GM12864 (cell line): ENCODE measurements at places on chromosomes 6 and 20.

DNA sequence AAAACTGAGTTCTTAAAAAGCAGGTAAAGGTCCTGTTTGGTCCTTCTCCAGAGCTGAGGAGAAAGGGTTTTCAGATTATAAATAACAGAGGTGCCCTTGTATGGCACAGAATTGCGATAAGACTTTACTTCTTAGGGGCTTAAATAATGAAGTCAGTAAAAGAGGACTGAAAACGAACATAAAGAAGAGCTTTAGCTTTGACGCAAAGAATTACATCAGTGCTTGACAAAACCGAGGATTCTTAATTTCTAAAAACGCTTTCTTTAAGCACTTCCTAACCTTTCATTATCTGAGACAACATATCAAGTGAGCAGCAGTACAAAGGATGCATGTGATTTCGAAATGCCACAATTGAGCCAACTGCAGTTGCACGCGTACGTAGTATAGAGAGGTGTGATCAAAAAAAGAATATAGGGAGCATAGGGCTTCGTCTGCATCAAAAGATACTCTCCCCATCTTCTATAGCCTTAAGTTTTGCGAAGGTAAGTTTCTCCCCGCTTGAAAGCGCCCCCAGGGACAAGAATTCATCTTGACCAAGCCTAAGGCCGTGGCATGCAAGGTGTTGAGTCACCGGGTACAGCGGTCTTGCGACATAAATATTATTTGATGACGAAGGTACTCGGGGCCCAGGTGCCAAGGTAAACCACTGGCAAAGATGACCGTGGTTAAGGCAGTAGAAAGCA lies 778 bp upstream of the LOC128125822 start:
- DNase-seq, result no peak

- no peak for DNase-seq
Observed at GRCh38 chr6:134730013-134730412, 219.9 kb downstream of the ALDH8A1 start.

DNA sequence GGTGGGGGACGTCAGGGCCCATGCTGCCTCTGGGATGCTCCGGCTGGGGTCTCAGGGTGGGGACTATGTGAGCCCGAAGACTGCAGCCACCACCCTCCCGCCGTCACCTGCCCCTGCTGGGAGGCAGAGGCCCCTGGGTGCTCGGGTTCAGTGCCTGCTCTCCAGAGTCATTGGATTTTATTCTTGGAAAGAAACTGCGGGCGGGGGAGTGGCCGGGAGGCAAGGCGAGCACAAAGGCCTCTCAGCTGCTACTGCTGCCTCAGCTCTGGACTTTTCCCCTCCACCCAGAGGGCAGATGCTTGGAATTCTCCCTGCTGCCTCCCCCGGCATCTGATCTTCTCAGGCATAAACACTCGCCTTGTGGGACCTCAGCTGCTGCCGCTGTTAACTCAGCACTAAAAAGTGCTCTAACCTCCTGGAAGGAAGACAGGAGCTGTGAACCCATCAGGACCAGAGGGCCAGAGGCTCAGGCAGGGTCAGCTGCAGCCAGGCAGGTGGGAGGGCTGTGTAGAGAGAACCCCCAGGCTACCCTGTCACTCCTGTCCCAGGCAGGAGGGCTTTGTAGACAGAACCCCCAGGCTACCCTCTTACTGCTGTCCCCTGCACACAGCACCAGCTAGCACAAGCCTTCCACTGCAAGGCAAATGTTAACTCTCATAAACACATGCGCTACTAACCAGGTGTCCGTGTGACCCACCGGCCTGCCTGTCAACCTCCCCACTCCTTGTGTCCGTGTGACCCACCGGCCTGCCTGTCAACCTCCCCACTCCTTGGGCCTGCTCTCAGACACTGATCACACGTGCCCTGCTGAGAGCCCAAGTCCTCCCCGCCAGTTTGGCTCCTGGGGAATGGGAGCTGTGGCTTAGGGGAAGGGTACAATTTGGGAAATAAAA lies 9.4 kb upstream of the FRMD1 start:
- DNase-seq, result no peak

- no peak for DNase-seq
Observed at GRCh38 chr6:63947792-63948529, 312.4 kb downstream of the PHF3 start.

- DNase-seq, result no peak
Observed at GRCh38 chr6:111002350-111002749, 20.5 kb downstream of the RPF2 start.

DNA sequence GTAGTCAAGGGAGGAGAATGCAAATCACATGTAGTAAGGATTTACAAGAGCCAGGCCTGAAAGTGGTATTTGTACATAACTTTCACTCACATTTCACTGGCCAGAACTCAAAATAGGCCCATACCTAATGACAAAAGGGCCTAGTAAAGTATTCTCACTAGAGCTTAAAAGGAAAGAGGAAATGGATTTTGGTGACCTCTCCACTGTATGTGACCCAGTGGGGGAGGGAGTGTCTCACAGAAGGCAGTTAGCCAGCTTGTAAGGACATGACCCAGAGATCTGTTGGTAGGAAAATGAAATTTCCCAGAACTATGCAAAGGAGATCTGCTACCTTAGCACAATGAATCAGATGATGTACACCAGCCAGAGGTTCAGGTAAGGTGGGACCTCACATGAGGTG lies 124.4 kb downstream of the PTPRT start:
- no peak for DNase-seq
